ENCODE measurements at places on chromosomes 1 and 21. TPM values are rescaled to one million over a fixed set of nuclear protein-coding genes. Genes with fewer than 3 reads are reported as not detected.

DNA sequence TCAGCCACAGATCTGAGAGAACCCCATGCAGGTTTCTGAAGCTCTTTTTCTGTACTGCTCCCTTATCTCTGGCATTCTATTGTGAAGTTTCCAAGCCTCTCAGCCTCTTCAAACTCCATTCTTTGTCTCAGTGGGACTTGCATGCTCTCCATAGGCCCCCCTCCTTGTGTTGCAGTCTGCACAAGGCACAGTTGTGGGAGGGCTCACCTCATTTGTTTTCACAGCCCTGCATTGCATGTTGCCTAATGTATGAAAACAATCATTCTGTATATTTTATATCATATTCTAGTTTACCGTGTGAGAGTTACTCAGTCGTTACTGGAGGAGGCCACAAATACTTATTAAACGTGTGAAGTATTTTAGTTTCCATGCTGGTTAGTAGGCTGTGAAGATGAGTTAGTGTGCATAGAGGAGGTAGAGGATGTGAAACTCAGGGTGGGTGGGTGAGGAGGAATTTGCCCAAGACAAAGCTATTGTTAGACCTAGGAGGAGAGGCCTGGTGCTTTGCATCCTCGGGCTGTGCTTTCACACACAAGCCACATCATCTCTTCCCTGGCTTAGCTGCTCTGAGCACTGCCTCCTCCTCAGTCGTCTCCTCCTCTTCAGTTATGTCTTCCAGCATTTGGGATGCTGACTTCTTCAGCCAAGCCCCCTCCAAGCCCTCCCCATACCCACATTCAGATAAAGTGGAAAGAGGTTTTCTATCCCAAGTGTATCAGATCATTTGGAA is 7.8 kb upstream of the CHI3L2 start:
- peak; percentile 24 for DNase-seq

DNA sequence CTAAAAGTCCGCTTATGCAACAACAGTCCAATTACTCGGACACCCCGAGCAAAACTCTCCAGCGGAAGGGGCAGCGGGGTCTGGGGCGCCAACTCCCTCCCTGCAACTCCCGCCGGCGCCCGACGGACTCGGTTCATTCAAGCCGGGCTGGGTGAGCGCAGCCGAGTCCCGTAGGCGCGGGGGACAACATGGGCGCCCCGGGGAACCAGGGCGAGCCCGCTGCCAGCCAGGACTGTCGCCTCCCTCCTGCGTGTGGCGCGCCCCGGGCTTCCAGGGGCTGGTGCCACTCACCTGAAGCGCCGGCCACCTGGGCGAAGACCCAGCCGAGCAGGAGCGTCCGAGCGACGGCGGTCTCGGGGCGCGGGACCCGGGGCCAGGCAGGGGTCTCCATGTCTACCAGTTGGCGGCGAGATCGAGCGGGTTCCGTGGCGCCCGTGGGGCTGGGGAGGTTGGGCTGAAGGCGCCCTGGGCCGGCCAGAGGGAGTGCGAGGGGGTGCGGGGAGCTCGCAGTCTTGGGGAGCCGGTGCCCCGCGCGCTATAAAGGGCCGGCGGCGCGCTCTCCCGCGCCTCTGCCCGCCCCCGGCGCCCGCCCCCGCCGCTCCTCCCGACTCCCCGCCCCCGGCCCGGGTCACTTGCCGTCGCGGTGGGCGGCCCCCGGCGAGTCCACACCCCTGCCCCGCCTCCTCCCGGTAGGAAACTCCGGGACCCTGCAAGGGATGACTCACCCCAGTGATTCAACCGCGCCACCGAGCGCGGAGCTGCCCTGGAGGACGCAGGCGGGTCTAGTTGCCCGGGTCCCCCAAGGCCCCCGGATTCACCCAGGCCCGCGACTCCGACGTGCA is at the start of gene F3:
Gene F3, minus strand, starts transcription at position 514 of the 842 bp plus-strand sequence. Its CDS starts 123 bp downstream, at position 391.
- DNase-seq, result peak; percentile 96

DNA sequence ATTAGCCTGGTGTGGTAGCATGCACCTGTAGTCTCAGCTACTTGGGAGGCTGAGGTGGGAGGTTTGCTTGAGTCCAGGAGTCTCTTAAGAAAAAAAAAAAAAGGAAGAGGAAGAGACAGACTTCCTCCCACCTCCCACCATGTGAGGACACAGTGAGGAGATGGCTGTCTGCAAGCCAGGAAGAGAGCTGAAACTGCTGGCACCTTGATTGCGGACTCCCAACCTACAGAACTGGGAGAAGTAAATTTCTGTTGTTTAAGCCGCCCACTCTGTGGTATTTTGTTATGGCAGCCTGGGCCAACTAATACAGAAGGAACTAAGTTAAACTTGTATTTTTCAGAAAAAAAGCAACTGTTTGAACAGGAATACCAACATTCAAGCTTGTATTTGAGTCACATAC is 21.7 kb downstream of the DOP1B start:
- DNase-seq, result no peak

DNA sequence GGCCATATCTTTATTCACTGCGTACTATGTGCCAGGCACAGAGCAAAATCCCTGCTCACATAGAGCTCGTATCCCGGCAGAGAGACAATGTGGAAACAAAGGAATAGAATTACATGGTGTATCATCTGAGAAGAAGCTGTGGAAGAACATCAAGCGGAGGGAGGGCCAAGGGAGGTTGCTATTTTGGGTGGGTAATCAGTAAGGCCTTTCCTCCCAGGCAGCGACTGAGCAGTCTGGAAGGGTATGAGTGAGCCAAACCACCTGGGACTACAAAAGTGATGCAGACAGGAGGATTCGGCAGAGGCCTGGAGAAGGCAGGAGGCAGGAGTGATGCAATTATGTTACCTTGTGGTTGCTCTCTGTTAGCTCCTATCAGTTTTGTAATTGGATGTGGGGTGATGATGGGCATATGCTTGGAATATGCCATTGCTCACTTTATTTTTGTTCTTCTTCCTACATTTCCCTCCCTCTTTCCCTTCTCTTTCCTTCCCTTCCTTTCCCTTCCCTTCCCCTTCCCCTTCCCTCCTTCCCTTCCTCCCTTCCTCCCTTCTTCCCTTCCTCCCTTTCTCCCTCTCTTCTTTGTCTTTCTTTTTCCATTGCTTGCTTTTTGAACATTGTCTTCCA is 172.9 kb downstream of the DISC1 start:
- no peak for DNase-seq

Gene KIF17
- 0.63 TPM for total RNA-seq
